ENCODE measurements at places on chromosomes 13 and 19.

DNA sequence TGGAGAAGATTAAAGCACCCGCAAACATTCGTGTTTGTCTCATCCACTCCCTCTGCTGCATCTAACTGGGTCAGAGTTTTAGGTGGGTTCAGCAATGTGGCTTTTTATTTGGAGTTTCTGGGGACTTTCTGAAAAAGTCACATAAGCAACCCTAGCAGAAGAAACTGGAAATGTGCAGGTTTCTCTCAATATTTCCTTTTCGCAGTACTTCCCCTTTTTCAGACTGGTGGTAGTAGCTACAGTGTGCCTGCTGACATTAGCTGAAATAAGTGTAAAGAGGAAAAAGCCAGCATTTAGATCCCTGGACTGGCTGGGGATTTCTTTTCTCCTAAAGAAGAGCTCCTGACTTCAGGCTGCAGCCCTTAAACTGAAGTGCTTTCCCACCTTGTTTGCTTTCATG, 15.9 kb upstream of the OLFM4 start:
- DNase-seq: no peak

DNA sequence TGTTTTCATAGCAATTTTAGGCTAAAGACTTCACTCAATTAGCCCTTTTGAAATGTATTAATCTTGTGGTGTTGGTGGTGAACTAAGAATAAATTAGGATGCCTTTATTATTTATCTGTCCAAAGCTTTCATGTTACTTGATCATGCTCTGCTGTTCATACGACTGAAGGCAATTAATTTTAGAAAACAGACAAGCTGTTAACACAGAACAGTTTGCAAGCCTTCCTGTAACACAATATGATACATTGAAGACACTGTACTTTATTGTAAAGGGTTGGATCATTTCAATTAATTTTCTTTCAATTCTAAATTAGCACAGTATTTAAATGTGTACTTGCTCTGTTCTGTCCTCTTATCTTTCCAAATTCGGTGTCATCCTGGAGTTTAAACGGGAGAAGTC, 794.3 kb upstream of the MIR17HG start:
- DNase-seq: no peak

GRCh38 chr13:55159765-55160164, 1981.0 kb upstream of the PRR20A start:
- no peak for DNase-seq

DNA sequence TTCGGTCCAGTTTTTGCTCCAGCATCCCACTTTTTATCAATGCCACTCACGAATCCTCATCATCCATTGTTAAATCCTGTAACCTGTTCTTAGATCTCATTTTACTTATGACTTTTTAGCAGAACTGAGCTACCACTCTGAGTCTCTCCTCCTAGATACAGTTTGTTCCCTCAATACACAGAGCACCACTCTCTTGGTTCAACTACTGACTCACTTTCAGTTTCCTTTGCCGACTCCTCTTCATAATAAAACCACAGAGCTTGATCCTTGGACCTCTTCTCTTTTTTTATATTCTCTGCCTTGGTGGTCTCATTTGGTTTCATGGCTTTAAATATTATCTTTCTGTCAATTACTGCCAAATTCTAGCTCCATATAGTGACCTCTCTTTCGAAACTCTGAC, 150.3 kb downstream of the SLITRK5 start:
- no peak for DNase-seq

- no peak for DNase-seq
Measured at GRCh38 chr13:98688373-98688772, 64.1 kb downstream of the SLC15A1 start.

DNA sequence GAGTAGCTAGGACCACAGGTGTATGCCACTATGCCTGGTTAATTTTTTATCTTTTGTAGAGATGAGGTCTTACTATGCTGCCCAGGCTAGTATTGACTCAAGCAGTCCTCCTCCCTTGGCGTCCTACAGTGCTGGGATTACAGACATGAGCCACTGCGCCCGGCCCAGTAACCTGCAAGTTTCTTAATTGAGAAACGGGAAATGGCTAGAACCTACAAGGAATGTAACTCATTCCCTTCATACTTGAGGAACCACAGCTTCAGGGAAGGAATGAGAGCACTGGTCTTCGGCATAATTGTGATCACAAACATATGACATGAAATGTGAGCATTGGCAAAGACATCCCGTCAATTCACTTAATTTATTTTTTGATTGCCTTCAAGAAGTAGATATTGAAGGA, 157.0 kb downstream of the KLF5 start:
- DNase-seq: no peak

- no peak for DNase-seq
Measured at GRCh38 chr19:36009220-36009619, 607 bp upstream of the SYNE4 start.

DNA sequence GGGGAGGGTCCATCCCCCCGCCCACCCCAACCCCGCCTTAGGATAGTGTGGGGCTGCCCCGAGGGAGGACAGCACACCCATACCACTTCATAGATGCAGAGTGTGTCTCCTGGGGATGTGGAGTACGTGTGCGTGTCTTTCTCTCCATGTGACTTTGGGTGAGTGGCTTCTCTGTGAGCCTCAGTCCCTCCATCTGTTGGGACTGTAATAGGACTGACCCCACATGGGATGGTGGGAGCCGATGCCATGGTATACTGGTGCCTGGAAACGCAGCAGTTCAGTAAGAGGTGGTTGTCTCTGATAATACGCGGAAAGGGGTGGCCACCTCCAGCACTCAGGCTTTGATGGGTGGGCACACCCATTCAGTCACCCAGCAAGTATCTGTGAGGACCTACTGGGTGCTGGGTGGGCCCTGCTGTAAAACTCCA, 816 bp upstream of the PRKD2 start:
- DNase-seq: no peak

- DNase-seq: no peak
Measured at GRCh38 chr19:33132021-33132420, at the start of gene WDR88. TSS of gene WDR88 (plus strand) at chr19:33132114. CDS start at chr19:33132170, 56 bp downstream.

- no peak for DNase-seq
Measured at GRCh38 chr13:100176801-100177400, 88.0 kb downstream of the PCCA start.

DNA sequence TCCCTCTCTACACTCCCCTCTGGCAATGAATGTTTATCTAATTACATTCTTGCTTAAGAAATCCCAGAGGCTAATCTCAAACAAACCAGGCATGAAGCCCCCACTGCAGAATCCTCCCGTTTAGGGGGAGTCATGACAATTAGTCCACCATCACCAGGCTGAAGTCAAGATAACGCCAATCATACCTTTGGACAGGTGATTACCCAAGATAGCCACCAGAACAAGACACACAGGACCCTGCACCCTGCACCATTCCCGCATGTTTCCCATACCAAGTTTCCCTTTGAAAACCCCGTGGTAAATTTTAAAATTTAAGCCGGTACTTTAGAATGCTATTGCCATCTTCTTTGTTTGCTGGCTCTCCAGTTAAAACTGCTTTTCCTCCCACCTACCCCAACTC, 64.8 kb upstream of the XPO4 start:
- no peak for DNase-seq

- no peak for DNase-seq
Measured at GRCh38 chr19:32397671-32398101, 7.9 kb upstream of the DPY19L3 start.

DNA sequence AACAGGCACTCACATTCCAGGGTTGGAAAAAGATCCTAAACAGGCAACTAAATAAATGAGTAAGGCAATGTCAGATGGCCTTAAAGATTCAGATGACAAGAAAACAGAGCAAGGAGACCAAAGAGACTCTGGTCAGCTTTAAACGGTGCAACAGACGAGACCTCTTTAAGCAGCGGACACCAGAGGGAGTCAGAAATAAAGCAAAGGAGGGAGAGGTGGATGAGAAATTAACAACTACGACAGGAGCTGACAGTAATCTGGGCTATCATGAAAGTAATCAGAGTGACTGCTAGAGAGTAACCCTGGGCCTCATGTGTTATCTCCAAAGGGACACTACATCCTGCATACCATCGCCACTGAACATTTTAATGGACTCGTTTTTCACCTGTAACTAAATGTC, 1.1 kb downstream of the ZNF550 start:
- DNase-seq: no peak

DNA sequence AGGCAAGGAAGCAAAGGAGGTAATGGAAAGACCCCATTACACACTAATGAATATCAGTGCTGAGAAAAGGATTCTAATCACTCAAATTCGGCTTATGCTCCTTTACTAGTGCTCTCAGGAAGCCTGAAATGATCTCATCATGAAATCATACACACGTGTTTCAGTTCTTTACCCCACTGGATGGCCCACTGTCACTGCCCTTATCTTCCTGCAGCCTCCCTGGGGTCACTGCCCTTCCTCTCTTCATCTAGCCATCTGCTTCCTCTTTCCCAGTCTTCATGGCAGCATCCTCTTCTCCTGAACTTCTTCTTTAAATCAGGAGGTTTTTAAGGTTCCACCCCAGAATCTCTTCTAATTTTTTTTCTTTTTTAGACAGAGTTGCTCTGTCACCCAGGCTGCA, 27.9 kb upstream of the EEF1AKMT1 start:
- DNase-seq: no peak

- no peak for DNase-seq
Measured at GRCh38 chr13:99335603-99336002, 28.4 kb upstream of the GPR183 start.

GRCh38 chr13:44989071-44989889, at the start of the genes GPALPP1 and NUFIP1:
TSS of gene GPALPP1 (plus strand) at chr13:44989538. CDS start at chr13:44989655, 117 bp downstream.
TSS of gene NUFIP1 (minus strand) at chr13:44989471. CDS start at chr13:44989436, 35 bp downstream.
- peak; percentile 92 for DNase-seq

GRCh38 chr19:2869618-2870017, 2.5 kb downstream of the ZNF556 start:
- no peak for DNase-seq

- DNase-seq: no peak
Measured at GRCh38 chr19:6229216-6229913, 50.4 kb downstream of the MLLT1 start.

DNA sequence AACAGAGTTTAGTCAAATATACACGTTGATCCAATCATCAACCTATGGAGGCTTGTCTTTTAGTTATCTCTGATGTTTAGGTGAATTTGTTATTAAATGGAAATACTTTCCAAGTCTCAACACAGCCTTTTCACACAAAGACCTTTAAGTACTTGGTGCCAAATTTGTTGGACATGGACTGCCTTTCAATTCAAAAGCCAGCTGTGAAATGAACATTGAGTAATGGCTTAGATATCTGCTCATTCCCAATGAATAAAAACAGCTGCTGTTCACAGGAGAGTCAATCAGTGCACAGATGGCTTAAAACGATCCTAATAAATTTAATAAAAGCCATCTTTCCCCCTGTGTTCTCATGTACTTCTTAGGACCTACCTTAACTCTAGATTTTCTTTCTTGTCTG, 19.9 kb upstream of the DHRS12 start:
- DNase-seq: no peak

DNA sequence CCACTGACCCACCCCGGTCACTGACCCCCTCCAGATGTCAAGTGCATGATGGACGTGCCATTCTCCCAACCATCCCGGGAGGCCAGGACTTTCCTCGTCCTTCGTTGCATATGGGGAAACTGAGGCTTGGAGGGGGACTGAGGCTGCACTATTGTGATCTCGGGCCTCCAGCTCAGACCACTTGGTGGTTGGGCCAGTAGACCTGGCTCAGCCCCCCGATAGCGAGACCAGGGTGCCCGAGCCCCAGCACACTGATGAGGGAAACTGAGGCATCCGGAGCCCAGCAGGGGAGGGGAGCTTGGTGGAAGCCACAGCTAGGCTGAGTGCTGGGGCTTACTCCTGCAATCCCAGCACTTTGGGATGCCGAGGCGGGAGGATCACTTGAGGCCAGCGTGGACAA, 10.4 kb downstream of the EFNA2 start:
- no peak for DNase-seq

GRCh38 chr19:29812881-29813275, 1.1 kb downstream of the CCNE1 start:
- no peak for DNase-seq

DNA sequence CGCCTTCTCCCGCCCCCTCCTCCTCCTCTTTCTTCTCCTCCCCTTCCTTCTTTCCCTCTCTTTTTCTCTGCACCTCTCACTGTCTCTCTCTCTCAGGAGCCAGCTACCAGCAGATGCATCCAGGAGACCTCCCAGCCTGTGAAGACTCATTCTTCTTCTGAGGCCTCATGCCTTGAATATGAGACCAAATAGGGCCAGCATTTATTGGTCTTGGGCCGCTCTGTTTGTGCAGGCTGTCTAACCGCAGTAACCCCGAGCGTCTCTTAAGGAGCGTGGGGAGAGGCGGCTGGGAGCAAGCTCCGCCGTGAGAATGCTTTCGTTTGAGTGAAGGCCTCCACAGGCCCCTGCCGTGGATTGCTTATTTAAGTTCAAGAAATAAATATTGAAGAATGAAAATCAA, 167.0 kb downstream of the NUFIP1 start:
- DNase-seq: no peak

DNA sequence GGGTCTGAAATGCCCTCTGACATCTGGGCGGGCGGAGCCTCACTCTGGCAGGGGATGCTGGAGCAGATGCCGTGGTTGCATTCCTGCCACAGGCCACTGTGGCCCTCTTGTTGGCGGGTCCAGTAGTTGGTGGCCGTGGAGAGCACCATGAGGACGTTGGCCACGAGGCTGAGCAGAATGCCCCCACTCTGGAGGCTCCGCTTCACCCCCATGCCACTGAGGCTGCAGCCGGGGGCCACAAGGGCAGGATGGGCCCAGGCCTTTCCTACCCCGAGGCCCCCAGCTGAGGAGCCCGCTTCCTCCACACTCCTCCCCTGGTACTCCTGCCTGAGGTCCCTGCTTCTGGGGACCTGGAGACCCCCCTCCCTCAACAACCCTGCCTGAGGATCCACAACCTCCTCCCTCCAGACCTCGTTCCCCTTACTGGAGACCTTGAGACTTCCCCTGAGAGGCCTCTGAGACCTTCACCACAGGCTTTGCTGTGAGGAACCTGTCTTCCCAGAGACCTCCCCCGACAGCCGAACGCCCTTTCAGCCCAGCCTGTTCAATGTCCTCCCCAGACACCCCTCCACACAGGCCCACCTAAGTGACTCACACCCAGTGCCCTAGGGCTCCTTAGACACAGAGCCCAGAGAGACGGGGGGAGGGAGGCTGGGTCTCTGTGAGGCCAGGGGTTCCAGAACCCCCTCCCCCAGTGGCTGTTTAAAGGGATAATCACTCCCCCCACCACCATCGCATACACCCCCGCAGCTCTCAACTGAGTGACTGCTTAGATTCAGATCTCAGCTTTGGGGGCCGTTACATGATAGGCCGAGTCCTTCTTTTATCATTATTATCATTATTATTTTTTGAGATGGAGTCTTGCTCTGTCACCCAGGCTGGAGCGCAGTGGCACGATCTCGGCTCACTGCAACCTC, at the start of gene CLDND2:
Gene CLDND2 (minus strand): TSS at position 638 of the 917 bp plus-strand sequence. CDS start 426 bp downstream, at position 212.
- DNase-seq: no peak
